Activated CD4-positive, alpha-beta T cell treated with anti-CD3 and anti-CD28 coated beads for 36 hours (primary cell): ENCODE measurements at places on chromosomes 3 and 15. TPM values are rescaled to one million over a fixed set of nuclear protein-coding genes. Genes with fewer than 3 reads are reported as not detected.

DNA sequence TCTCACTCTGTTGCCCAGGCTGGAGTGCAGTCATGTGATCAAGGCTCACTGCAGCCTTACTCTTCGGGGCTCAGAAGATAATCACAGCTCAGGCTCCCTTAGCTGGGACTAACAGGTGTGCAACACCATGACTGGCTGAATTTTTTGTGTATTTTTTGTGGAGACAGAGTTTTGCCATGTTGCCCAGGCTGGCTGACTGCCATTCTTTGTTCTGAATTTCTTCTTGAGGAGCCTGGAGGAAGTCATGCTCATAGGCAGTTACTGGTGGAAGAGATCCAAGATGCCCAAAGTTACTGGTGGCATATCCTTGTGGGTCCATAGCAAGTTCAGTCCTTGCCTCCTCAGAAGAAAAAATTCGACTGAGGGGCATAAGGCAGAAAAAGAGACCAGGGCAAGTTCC lies 16.6 kb upstream of the UBP1 start:
- no peak for DNase-seq

GRCh38 chr3:157700405-157700804 lies 197.2 kb upstream of the VEPH1 start:
- no peak for DNase-seq

- no peak for DNase-seq
Observed at GRCh38 chr3:40720863-40721262, 196.1 kb downstream of the ZNF621 start.

- DNase-seq = no peak
Observed at GRCh38 chr3:136255672-136256406, 5.7 kb downstream of the PCCB start.

- no peak for DNase-seq
Observed at GRCh38 chr15:100236981-100237720, 104.6 kb downstream of the ADAMTS17 start.

DNA sequence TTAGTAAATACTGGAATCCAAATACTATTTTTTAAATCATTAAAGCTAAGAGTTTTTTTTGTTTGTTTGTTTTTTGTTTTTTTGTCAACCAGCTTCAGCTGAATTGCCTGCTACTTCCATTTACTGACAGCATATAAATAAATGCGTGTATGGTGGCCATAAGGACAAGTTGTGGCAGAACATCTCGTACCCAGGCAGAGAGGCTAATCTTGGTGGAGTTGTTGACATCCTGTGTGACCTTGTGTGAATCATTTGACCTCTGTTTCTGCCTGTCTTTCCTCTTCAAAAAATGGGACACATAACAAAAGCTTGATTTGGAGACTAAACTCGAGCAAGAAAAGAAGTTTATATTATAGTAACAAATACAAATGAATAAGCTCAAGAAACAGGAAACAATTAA lies 734.2 kb downstream of the MCTP2 start:
- no peak for DNase-seq

GRCh38 chr3:46221938-46222337 lies 13.8 kb upstream of the CCR1 start:
- no peak for DNase-seq

GRCh38 chr3:4856564-4856963 lies 122.7 kb upstream of the BHLHE40 start:
- DNase-seq = no peak

GRCh38 chr15:90037961-90038631 lies 37.0 kb downstream of the ZNF710 start:
- DNase-seq = peak; percentile 82

DNA sequence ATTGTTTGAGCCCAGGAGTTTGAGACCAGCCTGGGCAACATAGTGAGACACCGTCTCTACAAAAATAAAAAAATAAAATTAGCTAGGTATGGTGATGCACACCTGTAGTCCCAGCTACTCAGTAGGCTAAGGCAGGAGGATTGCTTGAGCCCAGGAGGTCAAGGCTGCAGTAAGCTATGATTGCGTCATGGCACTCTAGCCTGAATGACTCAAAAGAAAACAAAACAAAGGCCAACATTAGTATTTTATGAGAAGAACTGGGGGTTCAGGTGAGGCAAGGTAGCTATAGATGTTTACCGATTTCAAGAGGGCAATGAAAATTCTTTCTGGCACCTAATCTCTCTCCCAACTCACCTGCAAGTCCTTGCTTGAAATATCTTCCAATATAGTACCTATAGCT lies 77.2 kb downstream of the GREM1 start:
- DNase-seq = no peak

- no peak for DNase-seq
Observed at GRCh38 chr15:74196175-74196574, 6.4 kb downstream of the STRA6 start.

DNA sequence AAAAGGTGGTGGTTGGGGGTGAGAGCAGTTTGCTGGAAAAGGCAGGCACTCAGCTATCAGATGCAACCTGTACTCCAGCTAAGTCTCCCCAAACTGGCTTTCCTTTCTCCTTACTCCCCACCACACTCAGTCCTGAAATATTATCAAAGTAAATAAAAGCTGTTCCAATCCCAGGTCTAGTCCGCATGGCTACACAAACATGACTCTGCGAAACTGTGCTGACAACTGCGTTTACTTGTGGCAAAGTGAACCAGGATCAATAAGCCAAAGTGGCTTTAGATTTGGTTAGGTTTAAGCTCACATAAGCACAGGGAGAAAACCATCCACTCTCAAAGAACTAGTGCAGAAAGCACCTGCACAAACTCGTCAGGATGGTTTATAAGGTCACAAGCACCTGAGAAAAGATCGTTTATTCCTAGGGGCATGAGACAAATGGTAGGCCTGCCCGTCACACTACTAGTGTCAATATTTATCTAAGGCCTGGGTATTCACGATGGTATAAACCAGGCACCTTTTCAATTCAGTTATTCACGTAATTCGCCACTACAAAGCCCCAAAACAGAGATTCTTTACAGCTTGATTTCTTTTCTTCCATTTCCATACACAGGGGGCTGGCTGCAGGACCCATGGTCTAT lies 25.3 kb downstream of the LRIG1 start:
- DNase-seq = no peak

Gene IGSF10
- not detected for total RNA-seq

Gene EXOSC7
- 70.7 TPM for total RNA-seq

Gene AP3B2
- 0.59 TPM for total RNA-seq

Gene STXBP5L
- not detected for total RNA-seq

Gene FAM219B
- total RNA-seq = 49.7 TPM

Gene ZNF80
- 0.27 TPM for total RNA-seq

Gene ZBED2
- total RNA-seq = 313 TPM

Gene AGBL1
- 0.04 TPM for total RNA-seq

Gene TMEM42
- total RNA-seq = 7.6 TPM

Gene CCR9
- not detected for total RNA-seq
